ENCODE measurements at places on chromosomes 4 and X.

DNA sequence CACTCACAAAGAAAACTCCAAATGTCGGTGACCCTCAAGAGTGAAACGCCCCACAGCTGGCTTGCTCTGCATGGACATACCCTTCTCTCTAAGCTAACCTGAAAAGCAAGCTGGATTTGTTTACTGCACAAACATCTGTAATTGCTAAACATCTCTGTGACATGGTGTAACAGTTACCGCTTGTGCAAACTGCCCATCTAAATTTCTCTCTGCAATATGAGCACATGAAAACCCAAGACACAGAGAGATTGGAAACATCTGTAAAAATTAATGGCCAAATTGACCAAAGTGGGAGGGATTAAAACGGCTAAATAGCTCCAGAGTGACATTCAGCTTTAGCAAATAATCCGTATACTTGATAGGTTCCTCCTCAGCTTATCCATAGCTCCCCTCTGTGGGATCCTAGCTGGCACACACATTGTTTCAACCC is 155.0 kb upstream of the MAP3K15 start:
- no peak for DNase-seq
- no peak overlapping the region for H3K27ac ChIP-seq
- H3K4me1 ChIP-seq, result no peaks in the 10 kb centered on the region
- no peaks in the 10 kb centered on the region for H3K36me3 ChIP-seq
- H3K4me3 ChIP-seq, result no peak overlapping the region
- H3K27me3 ChIP-seq, result no peaks in the 10 kb centered on the region

GRCh38 chrX:45517090-45517973 is 316.7 kb upstream of the DIPK2B start:
- H3K36me3 ChIP-seq, result no peaks in the 10 kb centered on the region
- H3K27me3 ChIP-seq, result no peaks in the 10 kb centered on the region
- DNase-seq, result no peak
- H3K4me1 ChIP-seq, result peaks cover 8% of the 10 kb centered on the region
- H3K27ac ChIP-seq, result no peak overlapping the region

GRCh38 chr4:94158883-94159282 is 48.8 kb upstream of the SMARCAD1 start:
- no peak overlapping the region for H3K27ac ChIP-seq
- H3K36me3 ChIP-seq, result no peaks in the 10 kb centered on the region
- no peaks in the 10 kb centered on the region for H3K27me3 ChIP-seq
- no peak overlapping the region for H3K4me3 ChIP-seq
- H3K4me1 ChIP-seq, result no peaks in the 10 kb centered on the region

GRCh38 chr4:122854447-122855352 is 28.1 kb downstream of the FGF2 start:
- peak overlapping the region; percentile 47 for H3K4me3 ChIP-seq
- H3K27me3 ChIP-seq, result no peaks in the 10 kb centered on the region
- DNase-seq, result no peak
- no peaks in the 10 kb centered on the region for H3K36me3 ChIP-seq
- peaks cover 10% of the 10 kb centered on the region for H3K4me1 ChIP-seq

DNA sequence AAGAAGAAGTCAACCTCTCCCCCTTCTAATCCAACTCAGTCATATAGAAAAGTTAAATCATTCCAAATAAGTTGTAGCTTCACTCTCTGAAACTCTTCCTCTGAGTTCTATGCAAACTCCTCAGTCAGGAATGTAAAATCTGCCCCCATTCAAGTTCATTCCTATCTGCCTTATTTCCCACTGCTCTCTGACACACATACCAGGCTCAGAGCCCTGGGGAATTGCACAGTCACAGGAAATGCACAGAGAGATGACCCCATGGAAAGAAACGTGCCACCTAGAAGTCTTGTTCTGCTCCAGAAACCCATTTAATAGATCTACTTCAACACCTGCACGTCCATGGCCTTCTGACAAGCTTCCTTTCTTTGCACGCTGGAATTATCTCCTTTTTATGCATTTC is 236.0 kb upstream of the VCX3A start:
- no peak for DNase-seq
- H3K36me3 ChIP-seq, result no peaks in the 10 kb centered on the region
- no peaks in the 10 kb centered on the region for H3K27me3 ChIP-seq
- no peak overlapping the region for H3K4me3 ChIP-seq
- H3K4me1 ChIP-seq, result no peaks in the 10 kb centered on the region

GRCh38 chr4:10028910-10029309 is 7.6 kb upstream of the SLC2A9 start:
- no peak for DNase-seq
- peaks cover 27% of the 10 kb centered on the region for H3K4me1 ChIP-seq
- H3K27ac ChIP-seq, result no peak overlapping the region
- H3K36me3 ChIP-seq, result no peaks in the 10 kb centered on the region
- no peak overlapping the region for H3K4me3 ChIP-seq

- H3K27ac ChIP-seq, result no peak overlapping the region
- no peaks in the 10 kb centered on the region for H3K36me3 ChIP-seq
- DNase-seq, result no peak
These were observed 570.9 kb upstream of the ZFP42 start for GRCh38 chr4:187424636-187425035.

DNA sequence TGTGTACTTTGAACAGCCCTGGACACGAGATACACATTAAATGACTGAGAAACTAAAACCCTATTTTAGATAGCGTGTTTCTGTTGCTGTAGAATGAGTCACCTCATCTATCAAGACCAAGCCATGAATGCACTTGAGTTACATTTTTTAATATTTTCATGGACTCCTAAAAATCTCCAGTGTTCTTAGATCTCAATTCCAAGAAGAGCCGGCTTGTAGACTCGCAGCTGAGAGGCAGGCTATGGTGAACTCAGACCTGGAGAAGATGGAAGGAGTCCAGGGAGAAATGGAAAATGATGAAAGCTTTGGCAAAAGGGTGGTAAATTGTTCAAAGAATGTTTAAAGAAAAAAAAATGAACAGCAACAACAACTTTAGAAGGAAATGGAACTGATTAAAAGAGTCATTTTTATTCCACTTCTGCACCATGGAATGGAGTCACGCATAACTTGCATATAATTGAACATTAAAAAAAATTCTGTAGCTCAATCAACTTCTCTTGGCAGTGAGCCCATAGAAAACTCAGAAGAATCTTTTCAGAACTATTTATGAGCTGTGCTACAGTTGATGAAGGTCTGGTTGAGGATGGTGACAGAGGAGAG is 129.8 kb downstream of the MXRA5 start:
- H3K36me3 ChIP-seq, result no peaks in the 10 kb centered on the region
- no peak for DNase-seq
- H3K4me1 ChIP-seq, result no peaks in the 10 kb centered on the region
- no peak overlapping the region for H3K27ac ChIP-seq
- no peak overlapping the region for H3K4me3 ChIP-seq
- no peaks in the 10 kb centered on the region for H3K27me3 ChIP-seq

- H3K4me1 ChIP-seq, result no peaks in the 10 kb centered on the region
- no peak overlapping the region for H3K4me3 ChIP-seq
- no peak overlapping the region for H3K27ac ChIP-seq
- no peaks in the 10 kb centered on the region for H3K27me3 ChIP-seq
- H3K36me3 ChIP-seq, result no peaks in the 10 kb centered on the region
These were observed 19.3 kb upstream of the TLR8 start for GRCh38 chrX:12887141-12887540.

DNA sequence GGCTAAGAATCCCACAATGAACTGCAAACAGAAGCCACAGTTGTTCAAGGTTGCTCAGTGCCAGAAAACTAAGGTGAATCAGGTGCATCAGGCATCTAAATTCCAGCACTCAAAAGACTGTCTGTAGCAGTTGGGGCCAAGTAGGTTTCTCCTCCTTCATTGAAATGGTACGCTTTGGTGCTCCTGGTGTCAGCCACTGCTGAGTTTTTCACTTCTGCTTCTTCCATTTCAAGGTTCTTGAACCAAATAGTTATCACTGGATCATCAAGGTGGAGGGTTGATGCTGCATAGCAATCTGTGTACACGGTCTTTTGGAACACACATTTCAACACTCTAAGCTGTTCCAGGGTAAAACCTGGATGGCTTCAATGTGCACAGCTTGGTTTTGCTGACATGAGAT is 74.4 kb downstream of the TMA16 start:
- no peak for DNase-seq
- no peaks in the 10 kb centered on the region for H3K4me1 ChIP-seq
- no peaks in the 10 kb centered on the region for H3K27me3 ChIP-seq
- no peaks in the 10 kb centered on the region for H3K36me3 ChIP-seq
- no peak overlapping the region for H3K27ac ChIP-seq
- H3K4me3 ChIP-seq, result no peak overlapping the region

DNA sequence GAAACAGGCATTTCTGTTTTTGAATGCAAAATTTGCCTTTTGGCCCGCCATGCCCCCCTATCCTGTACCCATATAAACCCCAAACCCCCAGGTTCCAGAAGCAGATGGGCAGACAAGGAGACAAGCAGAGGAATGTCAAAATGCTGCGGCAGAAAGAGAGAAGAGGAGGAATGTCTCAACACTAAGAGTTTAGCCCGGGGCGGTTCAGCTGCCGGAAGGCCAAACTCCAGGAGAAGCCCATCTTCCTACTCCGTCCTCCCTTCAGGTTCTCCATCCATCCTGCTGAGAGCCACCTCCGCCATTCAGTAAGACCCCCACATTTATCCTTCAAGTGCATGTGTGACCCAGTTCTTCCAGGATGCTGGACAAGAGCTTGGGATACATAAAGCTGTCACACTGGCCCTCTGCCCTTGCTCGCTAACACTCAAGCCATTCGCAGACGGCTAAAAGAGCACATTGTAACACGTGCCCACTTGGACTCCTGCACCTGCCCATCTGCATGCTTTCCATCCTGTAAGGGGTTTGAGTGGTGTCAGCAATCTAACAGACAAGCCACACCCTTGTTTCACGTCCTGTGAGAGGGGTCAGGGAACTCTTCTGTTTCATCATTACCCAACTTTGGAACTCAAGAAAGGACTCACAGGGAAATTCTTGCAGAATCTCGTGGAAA is 31.3 kb downstream of the TLR10 start:
- no peak overlapping the region for H3K4me3 ChIP-seq
- H3K36me3 ChIP-seq, result no peaks in the 10 kb centered on the region
- no peaks in the 10 kb centered on the region for H3K27me3 ChIP-seq
- DNase-seq, result no peak

DNA sequence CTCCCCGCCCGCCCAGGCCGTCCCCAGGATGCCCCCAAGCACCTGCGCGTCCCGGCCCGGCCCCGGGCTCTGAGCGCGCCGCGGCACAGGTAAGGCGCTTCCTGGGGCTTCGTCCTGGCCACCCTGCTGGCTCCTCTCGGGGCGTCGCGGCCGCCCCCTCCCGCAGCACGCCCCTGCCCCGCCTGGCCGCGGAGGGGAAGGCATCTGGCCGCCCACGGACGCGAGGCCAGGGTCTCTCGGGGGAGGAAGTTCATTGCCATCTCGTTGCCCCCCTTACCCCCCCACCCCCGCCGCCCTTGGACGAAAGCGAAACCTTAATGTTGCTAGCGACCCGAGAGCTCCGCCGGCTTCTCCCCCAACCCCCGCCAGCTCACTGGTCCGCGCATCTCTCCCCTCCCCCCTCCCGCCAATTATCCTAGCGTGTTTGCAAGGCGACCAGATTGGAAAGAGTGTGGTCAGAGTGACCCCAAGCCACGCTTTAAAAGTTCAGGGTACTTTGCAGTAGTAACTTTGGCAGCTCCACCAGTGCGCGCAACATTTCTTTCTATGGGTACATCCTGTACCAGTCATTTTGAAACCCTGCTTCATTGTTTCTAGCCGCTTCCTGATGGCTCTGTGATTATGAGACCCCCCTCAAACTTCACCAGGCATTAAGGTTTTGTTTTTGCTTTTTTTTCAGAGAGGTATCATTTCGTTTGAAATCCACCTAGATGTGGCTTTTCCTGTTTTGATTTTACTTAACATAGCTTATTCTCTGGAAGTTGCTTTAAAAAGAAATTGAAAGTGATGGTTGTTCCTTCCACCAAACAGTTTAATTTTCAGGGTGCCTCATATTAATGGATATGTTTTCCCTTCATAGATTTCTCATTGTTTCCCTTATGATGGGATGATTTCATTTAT is 626 bp downstream of the TBC1D1 start:
- peak overlapping the region; percentile 85 for H3K27ac ChIP-seq
- H3K36me3 ChIP-seq, result no peaks in the 10 kb centered on the region
- peaks cover 7% of the 10 kb centered on the region for H3K27me3 ChIP-seq
- peak overlapping the region; percentile 94 for H3K4me3 ChIP-seq
- no peak for DNase-seq
- H3K4me1 ChIP-seq, result peaks cover 5% of the 10 kb centered on the region

DNA sequence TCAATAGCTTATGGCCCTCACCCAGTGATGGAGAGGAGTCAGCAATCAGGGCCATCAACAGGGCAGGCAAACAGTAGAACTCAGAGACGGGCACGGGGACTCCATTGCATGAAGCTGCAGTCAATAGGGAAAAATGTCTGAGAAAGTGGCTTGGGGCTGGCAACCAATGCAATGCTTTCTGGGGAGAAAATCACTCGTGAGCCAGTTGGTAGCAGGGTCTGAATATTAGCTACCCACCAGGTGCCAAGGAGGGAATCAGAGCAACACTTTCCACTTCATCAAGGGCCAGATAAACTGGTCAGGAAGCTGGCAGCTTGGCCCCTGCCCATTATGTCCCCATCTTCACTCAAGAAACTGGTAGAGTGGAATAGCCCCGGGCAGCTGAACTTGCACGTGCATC is 80.7 kb downstream of the STARD8 start:
- no peaks in the 10 kb centered on the region for H3K36me3 ChIP-seq
- no peak for DNase-seq
- H3K4me1 ChIP-seq, result no peaks in the 10 kb centered on the region
- no peak overlapping the region for H3K27ac ChIP-seq
- H3K27me3 ChIP-seq, result peaks cover 5% of the 10 kb centered on the region

- no peaks in the 10 kb centered on the region for H3K4me1 ChIP-seq
- H3K36me3 ChIP-seq, result no peaks in the 10 kb centered on the region
- no peaks in the 10 kb centered on the region for H3K27me3 ChIP-seq
- H3K27ac ChIP-seq, result no peak overlapping the region
- no peak for DNase-seq
These were observed 586.0 kb upstream of the AADAT start for GRCh38 chr4:170675568-170676262.

DNA sequence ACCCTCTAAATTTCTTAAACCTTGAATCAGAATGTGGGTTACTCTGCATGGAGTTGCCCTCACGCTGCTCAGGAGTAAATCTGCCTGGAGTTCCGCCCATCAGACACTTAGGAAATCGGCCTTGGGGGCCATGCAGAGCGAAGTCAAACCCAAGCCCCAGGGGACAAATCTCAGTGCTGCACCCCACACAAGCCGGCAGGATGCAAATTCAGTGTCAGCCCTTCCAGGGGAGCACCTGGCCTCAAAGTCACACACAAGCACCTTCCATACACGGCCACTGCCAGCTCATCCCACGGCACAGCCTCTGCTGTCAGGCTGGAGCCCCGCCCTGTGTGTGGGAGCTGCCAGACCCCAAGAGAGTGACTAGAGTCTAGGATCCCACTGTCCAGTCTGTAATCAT is 27.4 kb downstream of the RNF212 start:
- DNase-seq, result no peak
- H3K27me3 ChIP-seq, result no peaks in the 10 kb centered on the region
- H3K4me3 ChIP-seq, result no peak overlapping the region
- H3K27ac ChIP-seq, result no peak overlapping the region
